ENCODE measurements at places on chromosomes 5 and 9.

- DNase-seq = no peak
These were observed 10.9 kb downstream of the SMIM3 start for GRCh38 chr5:150789450-150789849.

DNA sequence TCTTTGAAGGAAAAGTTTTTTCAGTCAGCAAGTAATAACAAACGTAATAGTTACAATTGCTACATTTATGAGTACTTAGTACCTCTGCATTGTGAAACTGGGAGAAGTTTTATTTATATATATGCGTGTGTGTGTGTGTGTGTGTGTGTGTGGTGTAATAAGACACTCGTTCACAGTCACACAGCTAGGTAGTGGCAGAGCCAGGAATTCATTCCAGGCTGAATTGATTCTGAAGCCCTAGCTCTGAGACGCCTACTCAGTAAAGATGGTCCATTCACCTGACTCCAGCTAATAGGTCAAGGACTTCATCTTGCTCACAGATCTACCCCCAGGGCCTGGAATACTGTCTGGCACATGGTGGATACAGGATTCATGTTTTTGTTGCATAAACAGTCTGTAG lies 13.6 kb upstream of the CAST start:
- DNase-seq = no peak

- no peak for DNase-seq
These were observed 114.4 kb downstream of the TENT4A start for GRCh38 chr5:6827526-6828219.

GRCh38 chr5:94240993-94241651 lies 377.3 kb downstream of the KIAA0825 start:
- no peak for DNase-seq

GRCh38 chr9:104993291-104993963 lies 65.5 kb upstream of the ABCA1 start:
- DNase-seq = no peak

DNA sequence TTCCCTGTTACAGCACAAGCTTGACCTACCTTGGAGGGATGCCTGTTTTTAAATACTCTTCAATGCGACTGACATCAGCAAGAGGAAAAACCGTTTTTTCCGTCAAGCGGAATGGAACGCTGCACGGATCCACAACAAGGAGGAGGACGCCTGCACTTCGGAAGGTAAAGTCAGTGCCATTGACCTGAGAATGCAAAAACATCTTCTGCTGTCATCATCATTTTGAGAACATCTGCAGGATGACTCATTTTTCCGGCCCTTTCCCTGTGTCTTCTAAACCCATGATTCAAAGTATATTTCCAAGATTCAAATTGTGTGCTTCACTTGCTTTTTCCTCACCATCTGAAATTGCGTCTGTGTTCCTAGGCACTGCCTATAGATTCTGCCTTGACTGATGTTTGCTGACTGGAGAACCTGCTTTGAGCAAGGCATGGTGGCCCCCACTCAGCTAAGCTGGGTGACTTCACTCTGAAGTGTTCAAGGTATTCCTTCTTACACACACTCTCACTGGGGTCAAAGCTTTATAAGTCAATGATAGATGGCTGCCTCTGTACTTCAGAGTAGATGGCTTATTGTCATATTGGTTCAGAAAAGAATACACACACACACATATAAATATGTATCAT lies 78.1 kb downstream of the CEMIP2 start:
- DNase-seq = no peak

DNA sequence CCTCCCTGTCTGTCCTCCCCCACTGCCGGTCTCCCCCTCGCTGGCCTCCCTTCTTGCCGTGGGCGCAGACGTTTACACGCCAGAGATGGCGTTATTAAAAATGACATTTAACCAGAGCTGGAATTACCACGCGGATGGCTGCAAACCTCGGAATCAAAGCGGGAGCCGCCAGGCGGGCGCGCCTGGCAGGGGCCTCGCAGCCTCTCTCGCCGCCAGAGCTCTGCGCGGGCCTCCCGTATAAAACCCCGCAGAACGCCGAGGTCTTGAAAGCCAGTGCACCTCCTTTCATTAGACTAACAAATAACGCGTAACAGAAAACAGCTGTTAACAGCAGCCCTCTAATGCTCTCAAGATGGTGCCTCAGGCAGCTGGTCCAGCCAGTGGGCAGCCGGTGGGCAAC lies 10.2 kb downstream of the PRRX2 start:
- no peak for DNase-seq

GRCh38 chr9:108244686-108245085 lies 611.1 kb downstream of the ACTL7B start:
- DNase-seq = no peak

DNA sequence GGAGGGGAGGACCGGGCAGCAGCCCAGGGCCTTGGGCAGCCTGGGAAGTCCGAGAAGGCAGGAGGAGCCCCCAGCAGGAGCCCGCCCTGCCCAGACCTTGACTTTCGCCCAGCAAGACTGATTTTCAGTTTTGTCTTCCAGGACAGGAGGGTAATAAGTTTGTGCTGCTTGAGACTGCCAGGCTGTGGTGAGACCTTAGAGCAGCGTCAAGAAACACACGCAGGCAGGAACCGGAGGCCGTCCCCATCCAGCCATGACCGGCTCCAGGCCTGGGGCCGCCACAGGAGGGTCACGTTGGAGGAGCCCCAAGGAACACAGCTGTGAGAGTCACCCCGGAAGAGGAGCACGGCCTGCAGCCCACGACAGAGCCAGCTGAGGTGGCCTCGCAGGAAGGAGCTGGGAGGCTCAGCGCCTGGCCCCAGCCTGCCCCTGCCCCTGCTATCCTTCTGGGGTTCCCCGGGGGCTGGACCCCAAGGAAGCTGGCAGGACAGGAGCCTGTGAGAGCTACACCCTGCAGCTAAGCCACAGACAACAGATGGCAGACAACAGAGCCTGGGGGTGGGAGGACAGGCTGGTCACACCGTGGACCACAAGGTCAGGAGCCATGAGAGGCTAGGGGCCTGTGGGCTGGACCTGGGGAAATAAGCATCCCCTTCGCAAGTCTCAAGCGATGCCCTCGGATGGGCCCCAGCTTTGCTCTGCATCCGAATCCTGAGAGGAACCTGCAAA lies 126.0 kb upstream of the FAM120A start:
- DNase-seq = no peak

DNA sequence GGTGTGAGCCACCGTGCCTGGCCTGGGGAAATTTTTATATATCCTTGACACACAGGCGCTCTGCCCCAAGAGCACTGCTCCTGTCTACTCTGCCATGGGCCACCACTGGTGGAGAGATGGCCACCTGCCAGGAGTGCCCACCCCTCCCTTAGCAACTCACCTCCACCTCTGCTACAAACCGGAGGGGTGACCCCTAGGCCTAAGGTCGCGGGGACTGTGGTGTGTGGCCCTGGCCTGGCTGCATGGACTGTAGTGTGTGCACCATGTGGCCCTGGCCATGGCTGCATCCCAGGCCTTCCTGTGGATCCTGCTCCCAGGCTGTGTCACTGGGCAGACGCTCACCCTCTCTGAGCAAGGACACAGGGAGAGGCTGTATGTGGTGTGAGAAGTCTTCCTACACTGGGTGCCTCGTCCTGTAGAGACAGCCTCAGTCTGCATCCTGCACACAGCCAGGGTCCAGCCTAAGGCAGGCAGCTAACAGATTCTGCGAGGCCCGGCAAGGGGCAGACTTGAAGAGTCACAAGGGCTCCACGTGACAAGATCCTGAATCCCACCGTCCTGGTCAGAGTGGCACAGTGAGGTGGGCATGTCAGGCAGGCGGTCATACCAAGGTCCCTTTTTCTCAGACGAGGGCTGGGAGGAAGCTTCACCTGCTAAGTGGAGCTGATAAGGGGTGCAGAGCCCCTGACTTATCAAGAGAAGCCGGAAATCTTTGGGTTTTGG lies 10.3 kb downstream of the NINJ1 start:
- no peak for DNase-seq
